ENCODE measurements at places on chromosomes 6 and 20. TPM values are rescaled to one million over a fixed set of nuclear protein-coding genes. Genes with fewer than 3 reads are reported as not detected.

DNA sequence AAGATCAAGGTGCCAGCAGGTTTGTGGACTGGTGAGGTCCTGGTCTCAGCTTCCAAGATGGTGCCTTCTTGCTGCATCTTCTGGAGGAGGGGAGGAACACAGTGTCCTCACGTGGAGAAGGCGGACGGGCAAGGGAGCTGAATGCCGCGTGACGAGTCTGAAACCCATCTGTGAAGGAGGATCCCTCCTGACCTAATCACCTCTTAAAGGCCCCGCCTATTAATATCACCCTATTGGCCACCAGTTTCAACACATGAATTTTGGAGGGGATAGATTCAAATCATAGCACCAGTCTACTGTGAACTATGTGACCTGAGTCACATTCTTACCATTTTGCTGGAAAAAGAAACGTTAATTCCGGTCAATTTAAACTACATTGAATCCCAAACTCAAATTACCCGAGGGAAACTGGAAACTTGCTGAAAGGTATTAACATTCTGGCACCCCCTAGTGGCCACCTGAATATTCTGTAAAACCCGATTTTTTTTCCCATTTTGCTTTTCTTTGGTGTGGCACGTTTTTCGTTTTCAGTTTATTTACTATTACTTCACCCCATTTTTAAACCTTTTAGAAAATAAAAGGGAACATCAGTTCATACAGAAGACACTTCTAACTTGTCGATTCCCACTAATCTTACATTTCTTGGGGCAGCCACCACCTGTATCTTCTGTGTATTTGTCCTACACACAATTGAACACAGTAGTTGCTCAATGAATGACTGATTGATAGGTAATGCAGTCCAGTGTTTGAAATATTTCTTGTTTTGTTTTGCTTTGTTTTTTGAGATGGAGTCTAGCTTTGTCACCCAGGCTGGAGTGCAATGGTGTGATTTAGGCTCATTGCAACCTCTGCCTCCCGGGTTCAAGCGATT is 17.9 kb upstream of the CCDC170 start:
- ATAC-seq = no peak

GRCh38 chr20:15199698-15200097 is 862.3 kb upstream of the FLRT3 start:
- ATAC-seq = no peak

DNA sequence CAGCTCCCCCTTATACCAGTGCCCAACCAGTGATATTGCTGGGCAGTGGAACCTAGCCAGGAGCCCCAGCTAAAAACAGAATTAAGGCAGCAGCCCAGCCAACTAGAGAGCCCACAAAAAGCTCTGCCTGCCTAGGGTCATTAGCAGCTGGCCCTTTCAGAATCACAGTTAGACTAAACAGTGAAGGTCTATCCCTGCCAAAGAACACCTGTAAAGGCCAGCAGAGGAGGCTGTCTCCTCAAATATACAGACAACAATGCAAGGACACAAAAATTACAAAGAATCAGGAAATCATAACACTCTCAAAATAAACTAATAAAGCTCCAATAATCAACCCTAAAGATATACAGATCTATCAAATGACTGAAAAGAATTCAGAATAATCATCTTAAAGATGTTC is 77.8 kb upstream of the HTR1E start:
- no peak for ATAC-seq

The MAFB gene
- total RNA-seq = 18.7 TPM

DNA sequence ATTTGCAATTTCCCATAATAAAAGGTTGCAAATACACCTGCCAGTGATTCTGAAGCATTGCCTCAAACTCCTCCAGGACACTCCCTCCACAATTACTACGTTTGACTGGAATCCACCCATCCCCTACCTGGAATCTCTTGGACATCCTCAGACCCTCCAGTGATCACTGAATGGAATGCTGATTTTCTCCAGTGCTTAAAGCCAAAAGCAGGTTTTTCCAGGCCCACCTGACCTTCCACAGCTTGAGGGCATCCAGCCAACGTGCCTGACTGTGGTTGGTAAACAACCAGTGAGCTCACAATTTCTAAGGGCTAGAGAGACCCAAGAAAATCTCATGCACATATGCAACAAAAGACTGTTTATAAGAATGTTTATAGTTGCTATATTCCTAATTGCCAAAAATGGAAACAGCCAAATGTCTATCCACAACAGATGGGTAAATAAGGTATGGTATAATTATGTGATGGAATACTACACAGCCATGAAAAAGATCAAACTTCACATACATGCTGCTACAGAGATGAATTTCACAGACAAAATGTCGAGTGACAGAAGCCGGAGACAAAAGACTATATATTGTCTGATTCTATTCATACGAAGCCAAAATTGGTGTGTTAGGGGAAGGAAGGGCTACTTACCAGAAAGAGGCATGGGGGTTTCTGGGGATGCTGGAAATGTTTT is 147.1 kb upstream of the RREB1 start:
- ATAC-seq = no peak

- ATAC-seq = peak; percentile 91
Measured at GRCh38 chr6:126618639-126619343, 278.9 kb downstream of the CENPW start.

DNA sequence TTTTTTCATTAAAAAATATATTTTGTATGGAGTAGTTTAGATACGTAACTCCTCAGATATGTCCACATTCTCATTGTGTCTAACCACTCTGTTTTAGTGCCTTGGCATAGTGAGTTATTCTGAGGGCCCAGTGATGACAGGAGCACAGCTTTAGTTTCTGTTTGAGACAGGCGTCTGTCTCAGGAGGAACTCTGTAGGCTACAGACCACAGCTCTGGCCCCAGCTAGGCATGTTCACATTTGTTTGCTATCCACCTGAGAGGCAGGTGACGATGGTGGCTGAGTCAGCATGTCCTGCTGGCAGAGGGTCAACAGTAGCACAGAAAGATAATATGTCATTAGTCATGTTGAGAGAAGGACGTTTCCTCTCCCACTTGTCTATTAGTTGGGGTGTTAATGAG is 16.3 kb downstream of the LRRC1 start:
- peak; percentile 56 for ATAC-seq

GRCh38 chr20:49185071-49185761 is 2.9 kb downstream of the STAU1 start:
- no peak for ATAC-seq

GRCh38 chr6:141675957-141676356 is 456.8 kb upstream of the GJE1 start:
- ATAC-seq = no peak

DNA sequence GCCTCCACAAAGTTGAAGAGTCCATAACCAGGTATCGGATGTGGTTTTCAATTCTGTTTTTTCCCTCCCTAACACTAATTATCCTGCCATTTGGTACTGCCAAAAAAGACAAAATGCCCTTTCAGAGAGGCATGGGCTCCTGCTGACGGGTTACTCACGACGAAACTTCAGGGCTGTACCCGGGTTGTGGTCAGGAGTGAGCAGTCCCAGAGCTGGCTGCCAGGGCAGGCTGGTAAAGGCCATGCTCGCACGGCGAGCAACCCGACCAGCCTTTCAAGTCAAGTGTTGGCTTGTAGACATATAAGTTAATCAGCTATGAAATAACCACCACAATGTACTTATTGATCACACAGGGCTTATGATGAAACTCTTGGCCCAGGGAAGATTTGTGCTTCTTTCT is 152.5 kb downstream of the FOXC1 start:
- ATAC-seq = no peak

DNA sequence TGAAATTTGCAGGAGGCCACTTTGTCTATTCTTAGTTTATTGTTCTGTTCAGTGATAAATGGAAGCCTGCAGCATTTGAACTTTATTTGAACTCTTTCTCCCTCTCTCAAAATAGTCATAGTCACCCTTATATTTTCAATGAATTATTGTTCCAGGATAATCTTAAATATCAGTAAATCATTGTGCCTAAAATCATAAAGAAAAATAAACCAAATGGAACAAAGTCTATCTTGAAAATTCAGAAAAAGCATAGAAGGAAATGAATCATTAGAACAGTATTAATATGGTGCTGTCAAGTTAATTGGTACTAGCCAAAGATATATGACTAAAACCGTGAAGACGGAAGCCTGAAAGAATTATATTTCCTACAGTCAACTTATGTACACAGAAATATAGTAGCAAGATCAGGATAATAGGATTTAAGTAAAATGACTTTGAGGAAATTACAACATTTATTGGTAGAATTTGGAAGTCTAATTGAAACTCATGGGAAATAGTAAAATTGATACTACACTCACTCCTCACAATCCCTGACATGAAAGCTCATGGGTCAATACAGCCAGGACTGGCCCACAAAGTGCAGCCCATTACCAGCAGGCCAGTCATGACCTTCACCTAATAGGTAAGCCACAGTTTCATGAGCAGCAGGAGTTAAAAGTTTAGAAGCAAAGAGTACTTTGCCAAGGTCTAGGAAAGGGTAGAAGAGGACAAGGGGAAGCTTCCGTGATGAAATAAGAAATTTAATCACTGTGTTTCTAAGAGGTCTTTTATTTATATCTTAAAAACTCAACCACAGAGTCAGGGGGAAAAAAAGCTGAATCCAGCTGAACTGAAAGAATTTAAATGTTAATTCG is 119.9 kb upstream of the ENPP5 start:
- peak; percentile 85 for ATAC-seq

The FILIP1 gene
- 0.62 TPM for total RNA-seq

The CALHM4 gene
- 0.27 TPM for total RNA-seq

The SMIM8 gene
- 16.3 TPM for total RNA-seq

DNA sequence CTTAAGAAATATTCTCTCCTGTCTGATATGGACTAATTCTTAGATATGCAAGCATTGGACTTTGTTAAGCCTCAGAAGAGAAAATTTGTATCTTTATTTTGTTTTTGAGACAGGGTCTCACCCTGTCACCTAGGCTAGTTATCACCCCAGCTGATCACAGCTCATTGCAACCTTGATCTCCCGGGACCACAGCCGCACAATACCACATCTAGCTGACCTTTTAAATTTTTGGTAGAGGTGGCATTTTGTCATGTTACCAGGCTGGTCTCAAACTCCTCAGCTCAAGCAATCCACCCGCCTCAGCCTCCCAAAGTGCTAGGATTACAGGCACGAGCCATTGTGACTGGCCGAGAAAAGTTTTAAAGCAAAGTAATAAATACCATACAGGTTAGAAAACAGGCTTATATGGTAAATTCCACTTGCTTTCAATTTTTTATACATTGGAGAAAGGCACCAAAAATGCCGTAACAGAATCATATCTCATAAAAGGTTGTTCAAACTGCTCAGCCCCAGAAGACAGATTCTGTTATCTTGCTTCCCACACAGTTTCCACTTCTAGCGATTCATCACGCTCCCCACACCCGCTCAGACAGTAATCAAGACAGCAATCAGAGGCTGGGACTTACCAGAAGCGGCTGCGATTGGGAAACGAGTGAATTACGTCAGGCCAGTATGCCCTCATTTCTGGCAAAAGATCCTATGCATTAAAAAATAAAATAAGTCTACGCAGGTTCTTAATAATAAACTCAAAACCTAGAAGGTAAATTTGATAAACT is 13.8 kb downstream of the RNASET2 start:
- ATAC-seq = no peak

DNA sequence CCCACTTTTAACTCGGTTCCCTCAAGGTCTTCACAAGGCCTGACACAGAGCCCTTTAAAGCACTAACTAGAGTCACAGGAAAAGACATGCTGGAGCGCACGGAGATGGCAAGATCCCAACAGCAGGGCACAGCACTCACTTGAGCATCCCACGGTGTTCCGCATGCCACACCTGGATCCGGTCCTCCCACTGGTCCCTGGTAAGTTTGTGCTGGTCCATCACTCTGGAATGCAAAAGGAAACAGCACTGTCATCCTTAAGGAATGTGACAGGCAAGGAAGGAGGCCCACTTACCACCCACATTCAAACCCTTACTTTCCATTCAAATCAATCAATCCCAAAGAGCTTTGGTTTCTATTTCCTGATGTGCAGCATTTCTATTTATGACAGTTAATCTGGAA is 34.7 kb downstream of the EZR start:
- ATAC-seq = no peak

- ATAC-seq = no peak
Measured at GRCh38 chr6:1110941-1111349, 201.0 kb upstream of the FOXQ1 start.

GRCh38 chr20:47493175-47493962 is 8.3 kb upstream of the NCOA3 start:
- ATAC-seq = peak; percentile 95

GRCh38 chr6:42403421-42403820 is 48.3 kb downstream of the TRERF1 start:
- ATAC-seq = peak; percentile 6

- ATAC-seq = no peak
Measured at GRCh38 chr6:165223101-165223500, 86.3 kb downstream of the C6orf118 start.

GRCh38 chr20:4809707-4810106 is 88.0 kb downstream of the PRND start:
- no peak for ATAC-seq

GRCh38 chr6:62775427-62776022 is 435.7 kb upstream of the FKBP1C start:
- ATAC-seq = no peak

DNA sequence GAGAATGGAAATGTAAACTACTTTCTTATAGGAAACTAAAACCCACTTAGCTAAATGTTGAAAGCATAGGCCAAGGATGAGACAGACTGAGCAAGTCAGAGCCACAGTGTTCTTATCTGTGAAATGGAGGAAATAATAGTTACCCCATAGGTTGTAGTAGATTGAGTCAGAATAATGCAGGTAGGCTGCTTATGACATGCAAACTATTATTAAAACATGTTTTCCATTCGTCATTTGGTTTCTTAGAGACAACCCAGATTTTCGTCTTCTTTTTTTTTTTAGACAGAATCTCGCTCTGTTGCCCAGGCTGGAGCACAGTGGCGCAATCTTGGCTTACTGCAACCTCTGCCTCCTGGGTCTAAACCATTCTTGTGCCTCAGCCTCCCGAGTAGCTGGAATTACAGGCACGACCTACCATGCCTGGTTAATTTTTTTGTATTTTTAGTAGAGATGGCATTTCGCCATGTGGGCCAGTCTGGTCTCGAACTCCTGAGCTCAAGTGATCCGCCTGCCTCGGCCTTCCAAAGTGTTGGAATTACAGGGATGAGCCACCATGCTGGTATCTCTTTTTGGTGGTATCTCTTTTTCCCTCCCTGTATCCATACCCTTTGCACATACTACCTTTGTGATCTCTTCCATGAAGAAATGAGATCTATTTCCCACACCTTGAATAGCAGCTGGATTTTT is 196.5 kb upstream of the ZNF217 start:
- ATAC-seq = no peak

The HLA-DRA gene
- total RNA-seq = 23.9 TPM

The SRSF6 gene
- 65.4 TPM for total RNA-seq

DNA sequence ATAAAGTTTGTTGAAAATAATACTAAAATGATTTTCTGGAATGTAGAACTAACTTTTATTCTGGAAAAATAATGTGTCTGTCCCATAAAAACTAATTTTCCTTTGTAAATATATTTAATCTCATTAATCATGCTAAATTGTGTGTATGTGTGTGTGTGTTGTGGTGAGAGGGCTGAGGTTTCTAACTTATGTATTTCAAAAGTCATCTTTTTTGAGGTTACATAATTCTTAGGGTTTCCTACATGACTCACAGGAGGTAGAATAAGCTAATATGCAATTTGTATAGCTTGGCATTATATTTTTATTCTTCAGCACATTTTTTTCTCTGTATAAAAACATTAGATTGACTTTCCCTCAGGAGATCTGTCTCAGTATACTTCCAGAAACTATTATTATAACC is 64.1 kb upstream of the CLVS2 start:
- no peak for ATAC-seq

- ATAC-seq = no peak
Measured at GRCh38 chr6:146056506-146056905, 27.6 kb downstream of the GRM1 start.

- ATAC-seq = no peak
Measured at GRCh38 chr6:62615366-62616015, 329.5 kb upstream of the KHDRBS2 start.

Data from motor neuron (in vitro differentiated cells).